ENCODE measurements at places on chromosomes 16 and 17.

- no peak for DNase-seq
Measured at GRCh38 chr16:85628645-85629044, 15.5 kb downstream of the GSE1 start.

DNA sequence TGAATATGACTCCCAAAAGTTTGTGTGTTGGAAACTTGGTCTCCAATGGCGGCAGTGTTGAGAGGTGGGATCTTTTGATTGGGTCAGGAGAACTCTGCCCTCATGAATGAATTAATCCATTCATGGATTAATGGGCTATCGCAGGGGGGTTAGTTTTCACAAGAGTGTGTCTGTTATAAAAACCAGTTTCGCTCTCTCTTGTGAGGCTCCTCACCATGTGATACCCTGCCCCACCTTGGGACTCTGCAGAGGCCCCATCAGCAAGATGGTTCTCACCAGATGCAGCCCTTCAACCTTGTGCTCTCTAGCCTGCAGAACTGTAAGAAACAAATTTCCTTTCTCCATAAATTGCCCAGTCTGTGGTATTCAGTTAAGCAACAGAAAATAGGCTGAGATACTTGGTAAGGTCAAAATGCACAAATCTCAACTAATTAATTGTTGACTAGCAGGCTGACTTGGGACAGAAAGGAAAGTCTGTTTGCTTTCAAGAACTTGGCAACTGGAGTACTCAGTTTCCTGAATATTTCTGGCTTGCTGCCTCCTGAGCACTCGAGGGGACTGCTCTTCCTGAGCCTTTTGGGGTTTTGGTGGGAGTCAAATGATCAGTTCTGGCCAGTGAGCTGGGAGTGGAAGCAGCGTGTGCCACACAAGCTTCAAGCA lies 13.8 kb upstream of the CCL17 start:
- DNase-seq = no peak

DNA sequence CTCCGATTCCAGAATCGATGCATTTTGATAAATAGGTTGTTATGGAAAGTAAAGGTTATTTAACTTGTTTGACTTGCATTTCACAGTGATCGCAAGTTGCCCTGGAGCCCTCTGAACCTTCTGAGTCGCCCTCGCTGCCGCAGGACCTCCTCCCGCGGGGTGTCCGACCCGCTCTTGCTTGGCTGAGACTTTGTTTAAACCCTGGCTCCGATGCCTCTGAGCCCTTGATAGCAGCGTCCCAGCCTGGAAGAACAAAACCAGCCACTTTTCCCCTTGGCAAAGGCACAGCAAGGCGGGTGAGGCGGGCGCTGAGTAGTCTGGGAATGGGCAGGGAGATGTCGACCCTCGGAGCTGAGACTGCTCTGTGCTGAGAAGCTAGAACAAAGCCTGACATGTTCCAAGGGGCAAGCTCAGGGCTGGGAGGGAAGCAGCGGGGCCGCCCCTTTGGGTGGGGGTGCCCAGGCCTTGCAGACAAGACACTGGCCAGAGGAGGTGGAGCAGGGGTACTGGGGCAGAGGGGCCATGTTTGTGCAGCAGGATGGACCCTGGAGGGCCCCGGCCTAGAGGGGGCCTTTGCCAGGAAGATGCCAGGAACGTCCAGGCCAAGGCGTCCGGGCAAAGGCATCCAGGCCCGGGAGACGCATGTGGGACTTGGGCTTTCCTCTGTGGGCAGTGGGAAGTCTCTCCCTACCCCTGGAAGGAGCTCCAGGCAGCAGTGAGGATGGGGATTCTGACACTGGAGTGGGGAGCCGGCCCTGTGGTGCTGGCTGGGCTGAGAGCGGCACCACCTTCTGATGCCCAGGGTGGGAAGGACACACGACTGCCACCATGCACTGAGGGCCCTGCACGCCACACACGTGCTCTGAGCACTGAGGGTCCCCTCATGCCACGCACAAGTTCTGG lies 30.3 kb upstream of the CDH15 start:
- DNase-seq = no peak

- DNase-seq = no peak
Measured at GRCh38 chr16:23570992-23571632, 13.6 kb downstream of the UBFD1 start.

- no peak for DNase-seq
Measured at GRCh38 chr16:72664056-72664508, 383.8 kb downstream of the ZFHX3 start.

- no peak for DNase-seq
Measured at GRCh38 chr16:1007284-1007850, 25.8 kb downstream of the SOX8 start.

- DNase-seq = no peak
Measured at GRCh38 chr17:7909089-7909488, 7.0 kb downstream of the RNF227 start.

DNA sequence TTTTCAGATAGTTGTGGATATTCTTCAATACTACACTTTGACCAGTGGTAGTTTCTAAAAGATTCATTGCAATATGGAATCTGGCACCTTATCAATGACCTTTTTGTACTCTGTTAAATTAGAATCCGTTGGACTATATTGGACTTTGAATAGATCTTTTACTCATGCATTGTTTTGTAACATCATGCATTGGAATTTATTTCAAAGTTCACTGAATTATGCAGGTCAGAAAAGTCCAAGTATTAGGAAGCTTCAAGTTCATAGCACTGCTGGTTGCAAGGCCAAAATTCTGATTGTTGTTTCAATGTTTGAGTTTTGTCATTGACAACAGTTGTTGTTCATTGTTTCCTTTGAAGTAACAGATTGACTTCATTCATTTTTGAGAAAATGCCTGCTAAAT lies 7.9 kb upstream of the DHRS11 start:
- DNase-seq = no peak

GRCh38 chr16:77853161-77853560 lies 64.8 kb downstream of the VAT1L start:
- DNase-seq = no peak

- DNase-seq = no peak
Measured at GRCh38 chr17:76369804-76370203, 14.6 kb upstream of the SPHK1 start.

- DNase-seq = no peak
Measured at GRCh38 chr17:37386462-37386861, 10.7 kb downstream of the C17orf78 start.

DNA sequence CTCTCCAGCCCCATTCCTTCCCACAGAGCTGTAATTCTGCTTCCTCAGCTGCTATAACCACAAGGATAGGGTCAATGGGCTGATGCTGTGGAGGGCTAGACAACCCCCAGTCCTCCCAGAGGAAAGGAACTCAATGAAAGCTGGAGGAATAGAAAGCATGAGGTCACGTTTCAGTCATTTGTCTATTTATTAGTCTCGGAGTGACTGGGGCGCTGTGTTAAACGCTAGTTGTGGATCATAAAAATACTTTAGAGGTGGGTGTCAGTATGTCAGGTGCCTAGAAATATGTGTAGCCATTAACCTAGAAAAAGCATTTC lies 787 bp upstream of the CCL3L1 start:
- no peak for DNase-seq

DNA sequence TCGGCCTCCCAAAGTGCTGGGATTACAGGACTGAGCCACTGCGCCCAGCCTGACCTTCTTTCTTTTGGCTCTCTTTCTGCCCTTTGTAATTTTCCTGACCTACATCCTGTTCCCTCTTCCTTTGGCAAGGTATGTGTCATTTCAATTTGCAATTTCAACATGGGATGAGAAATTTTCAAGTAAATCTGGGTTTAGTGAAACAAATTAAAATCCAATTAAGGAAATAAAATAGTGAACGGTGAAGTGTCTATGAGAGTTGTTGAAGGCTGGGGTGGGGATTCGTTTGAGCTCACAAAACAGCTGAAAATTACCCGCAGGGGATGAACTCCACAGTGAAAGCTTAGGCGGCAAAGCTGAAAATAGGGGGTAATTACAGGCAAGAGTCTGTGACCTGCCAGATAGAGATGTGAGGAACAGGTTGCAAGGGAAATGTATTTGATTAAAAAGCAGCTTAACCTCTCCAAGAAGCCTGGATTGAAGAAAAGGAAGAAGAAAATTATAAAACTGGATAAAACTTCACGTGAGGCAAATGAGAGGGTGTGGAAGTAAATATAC lies 277.7 kb downstream of the UTP18 start:
- no peak for DNase-seq

DNA sequence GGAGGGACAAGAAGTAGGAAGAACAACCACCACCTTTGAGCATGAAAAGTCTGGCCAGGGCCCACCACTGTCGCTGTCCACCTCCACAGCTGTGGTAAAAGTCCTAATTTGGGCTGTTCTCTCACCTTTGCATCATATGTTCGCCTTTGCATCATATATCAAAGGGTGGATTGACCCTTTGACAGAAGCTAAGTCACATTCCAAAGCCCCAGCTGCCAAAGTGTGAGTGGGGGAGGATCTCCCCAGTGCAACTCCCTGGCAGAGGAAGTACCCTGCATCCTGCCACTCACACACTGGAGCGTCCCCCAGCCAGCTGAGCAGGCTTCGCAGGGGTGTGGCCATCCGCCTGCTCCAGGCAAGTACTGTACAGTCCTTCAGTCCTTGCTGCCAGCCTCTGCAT lies 12.7 kb upstream of the SPECC1 start:
- no peak for DNase-seq

- DNase-seq = no peak
Measured at GRCh38 chr17:43468691-43469139, 15.1 kb upstream of the DHX8 start.
